Activated T-helper 17 cell treated with anti-CD3 and anti-CD28 coated beads, Interleukin-2, amount 50 U/mL, for 72 hours (primary cell): ENCODE measurements at places on chromosomes 16 and 17. TPM values are rescaled to one million over a fixed set of nuclear protein-coding genes. Genes with fewer than 3 reads are reported as not detected.

Gene TEKT5
- 2.4 TPM for total RNA-seq

Gene HS3ST4
- not detected for total RNA-seq

Gene STAT5B
- total RNA-seq: 124 TPM

Gene USP43
- total RNA-seq: 1.2 TPM

GRCh38 chr16:24116046-24116776 is 139.9 kb upstream of the CACNG3 start:
- no peak for ATAC-seq

GRCh38 chr16:49856672-49857330 is 889 bp upstream of the ZNF423 start:
- peak; percentile 27 for ATAC-seq

DNA sequence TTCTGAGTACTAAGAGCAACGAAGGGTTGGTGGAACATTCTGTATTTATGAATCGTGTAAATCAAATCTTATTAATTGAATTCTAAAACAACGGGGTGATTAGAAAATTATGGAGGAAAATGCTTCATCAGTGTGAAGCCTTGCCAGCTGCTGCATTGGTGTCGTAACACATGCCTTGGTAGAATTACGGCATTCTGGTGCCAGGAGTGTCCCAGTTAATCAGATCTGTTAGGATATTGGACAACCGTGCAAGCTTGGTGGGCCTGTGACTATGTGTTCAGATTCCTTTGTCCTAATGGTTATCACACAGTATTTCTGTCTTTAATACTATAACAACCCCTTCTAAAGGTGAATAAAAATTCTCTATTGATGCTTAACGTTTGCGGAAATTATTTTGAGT is 44.2 kb upstream of the TANC2 start:
- no peak for ATAC-seq
